ENCODE measurements at places on chromosomes 1 and 21.

DNA sequence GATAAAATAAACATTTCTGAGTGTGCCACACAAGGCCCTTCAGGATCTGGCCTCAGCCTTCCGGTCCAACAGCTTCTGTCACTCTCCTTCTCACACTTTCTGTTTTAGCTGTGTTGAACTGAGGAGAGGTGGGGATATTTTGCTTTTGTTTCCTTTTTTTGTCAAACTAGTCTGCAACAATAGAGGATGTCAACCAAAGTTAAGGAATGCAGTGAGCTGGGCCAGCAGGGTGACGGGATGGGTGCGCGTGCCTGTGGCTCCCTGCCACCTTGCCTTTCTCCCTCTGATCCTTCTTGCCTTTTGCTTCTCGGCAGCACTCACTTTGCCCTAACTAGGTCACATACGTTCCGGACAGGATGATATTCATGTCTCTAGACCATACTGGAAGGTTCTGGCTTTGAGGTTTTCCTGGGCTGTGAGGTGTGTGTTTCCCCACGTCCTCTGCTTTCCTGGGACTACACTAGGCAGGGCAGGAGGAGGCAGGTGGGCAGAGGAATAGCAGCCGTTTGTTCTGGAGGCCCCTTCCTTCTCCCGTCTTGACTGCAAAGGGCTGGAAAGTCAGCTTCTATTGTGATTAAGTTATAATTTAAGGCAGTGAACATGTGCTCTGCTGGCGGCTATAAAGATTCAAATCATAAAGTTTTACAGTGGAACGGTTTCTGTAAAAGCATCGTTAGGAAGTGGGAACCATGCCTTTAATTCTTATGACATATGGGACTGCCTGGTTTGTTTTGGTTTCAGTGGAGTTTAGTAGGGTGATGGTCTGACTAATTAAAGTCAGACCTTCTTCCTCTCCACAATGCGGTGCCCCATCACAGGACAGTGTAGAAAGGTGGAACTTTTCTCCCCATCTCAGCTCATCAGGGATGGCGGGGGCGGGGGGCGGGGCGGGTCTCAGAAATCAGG is 67.8 kb downstream of the RNF220 start:
- no peak for DNase-seq

- no peak for DNase-seq
These were observed 67.6 kb upstream of the TSPAN2 start for GRCh38 chr1:115156826-115157468.

DNA sequence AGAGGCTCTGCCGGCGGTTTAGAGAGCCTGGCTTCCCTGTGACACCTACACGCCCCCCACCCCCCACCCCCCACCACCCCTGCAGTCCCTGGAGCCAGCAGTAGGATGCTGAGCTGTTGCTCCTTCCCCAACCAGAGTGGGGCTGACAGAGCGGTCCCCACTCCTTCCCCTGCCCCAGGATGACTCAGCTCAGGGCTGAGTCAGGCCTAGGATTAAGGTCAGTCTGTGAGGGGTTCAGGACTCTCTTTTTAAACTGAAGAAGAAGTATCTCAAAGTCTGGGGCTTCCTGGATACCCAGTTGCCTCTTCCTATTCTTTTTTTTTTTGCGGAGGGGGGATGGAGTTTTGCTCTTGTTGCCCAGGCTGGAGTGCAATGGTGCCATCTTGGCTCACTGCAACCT is 19.1 kb downstream of the DMBX1 start:
- DNase-seq = no peak

- DNase-seq = no peak
These were observed 31.1 kb downstream of the RUNX3 start for GRCh38 chr1:24898909-24899439.
